ENCODE measurements at places on chromosomes 2 and 18.

- DNase-seq = no peak
These were observed 86.1 kb upstream of the ITPRID2 start for GRCh38 chr2:181805228-181806038.

DNA sequence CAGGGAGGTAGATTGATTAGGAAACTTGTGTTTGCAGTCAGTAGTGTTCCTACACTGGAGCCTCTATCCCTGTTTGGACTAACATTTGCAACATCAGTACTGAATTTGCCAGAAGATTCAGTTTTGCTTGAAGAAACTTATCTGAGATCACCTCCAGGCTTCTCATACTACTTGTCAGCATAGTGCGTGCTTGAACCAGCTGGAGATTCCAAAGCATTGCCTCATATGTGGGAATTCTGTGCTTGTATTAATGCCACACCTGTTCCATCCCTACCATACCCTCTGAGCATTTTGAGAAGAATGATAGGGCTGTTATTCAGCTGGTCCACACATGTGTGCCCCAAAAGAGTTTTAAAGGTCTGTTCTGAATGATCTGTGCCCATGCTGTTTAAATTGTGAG, 148.7 kb downstream of the RAPGEF4 start:
- peak; percentile 91 for DNase-seq

- DNase-seq = no peak
These were observed 324.4 kb downstream of the GBX2 start for GRCh38 chr2:235843591-235844395.

DNA sequence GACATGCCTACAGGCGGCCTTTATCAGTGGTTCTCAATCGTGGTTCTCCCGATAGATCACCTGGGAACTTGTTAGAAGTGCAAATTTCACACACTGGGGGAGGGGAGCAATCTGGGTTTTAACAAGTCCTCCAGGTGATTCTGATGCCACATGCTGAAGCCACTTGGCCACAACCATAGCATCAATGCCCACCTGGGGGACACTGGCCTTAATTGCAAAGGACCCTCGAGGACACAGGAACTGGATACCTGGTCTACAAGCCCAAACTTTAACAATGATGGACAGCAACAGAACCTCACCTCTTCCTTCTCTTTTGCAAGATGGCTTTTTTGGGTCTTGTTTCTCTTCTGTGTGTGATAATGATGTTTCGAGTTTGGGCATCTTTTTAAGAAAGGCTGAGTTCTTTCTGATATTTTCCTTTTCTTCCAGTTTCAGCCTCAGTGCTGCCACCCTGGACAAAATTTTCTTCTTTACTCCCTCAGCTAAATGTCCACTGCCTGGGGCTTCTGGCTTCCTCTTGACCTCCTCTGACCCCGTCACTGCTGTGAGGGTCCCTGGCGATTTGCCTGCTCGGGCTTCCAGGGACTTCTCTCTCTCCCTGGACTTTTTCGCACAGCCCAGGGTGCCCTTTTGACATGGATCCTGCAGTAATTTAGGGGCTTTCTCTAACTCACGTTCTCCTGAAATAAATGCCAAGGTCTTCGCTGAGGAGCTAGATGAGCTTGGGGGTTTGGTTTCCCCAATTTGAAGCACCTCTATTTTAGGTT, 94.2 kb downstream of the ALPK2 start:
- DNase-seq = no peak

DNA sequence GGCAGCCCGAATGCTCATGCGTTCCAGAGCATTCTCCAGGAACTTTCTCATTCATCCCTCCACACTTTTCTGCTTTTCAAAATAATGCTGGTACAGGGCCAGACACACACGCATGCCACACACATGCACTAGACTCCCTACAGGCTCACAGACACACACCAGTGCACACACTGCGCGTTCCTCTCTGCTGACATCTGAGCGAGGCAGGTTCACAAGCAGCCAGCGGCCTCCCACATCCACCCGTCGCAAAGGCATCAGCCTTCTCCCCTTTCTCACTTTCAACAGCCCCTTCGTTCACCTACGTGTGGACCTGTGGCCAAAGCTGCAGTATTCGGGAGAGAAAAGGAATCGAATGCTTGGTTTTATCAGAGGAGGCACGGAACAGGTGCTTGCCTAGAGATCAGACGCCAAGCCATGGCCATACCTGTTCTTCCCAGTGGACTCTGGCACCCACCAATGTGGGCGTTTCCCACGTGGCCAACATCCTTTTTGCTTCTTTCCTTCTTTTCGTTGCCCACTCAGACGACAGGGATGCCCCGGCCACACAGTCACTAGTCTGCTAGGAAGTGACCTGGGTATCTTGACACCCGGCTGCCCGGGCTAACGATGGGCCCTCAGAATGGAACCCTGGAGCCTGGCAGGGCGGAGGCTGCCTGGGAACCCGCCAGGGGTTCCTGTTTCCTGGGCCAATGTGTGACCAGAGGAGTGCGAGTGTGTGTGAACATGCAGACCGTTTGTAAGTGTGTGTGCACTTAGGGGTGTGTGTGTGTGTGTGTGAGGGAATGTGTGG, 85.8 kb upstream of the ID2 start:
- no peak for DNase-seq

DNA sequence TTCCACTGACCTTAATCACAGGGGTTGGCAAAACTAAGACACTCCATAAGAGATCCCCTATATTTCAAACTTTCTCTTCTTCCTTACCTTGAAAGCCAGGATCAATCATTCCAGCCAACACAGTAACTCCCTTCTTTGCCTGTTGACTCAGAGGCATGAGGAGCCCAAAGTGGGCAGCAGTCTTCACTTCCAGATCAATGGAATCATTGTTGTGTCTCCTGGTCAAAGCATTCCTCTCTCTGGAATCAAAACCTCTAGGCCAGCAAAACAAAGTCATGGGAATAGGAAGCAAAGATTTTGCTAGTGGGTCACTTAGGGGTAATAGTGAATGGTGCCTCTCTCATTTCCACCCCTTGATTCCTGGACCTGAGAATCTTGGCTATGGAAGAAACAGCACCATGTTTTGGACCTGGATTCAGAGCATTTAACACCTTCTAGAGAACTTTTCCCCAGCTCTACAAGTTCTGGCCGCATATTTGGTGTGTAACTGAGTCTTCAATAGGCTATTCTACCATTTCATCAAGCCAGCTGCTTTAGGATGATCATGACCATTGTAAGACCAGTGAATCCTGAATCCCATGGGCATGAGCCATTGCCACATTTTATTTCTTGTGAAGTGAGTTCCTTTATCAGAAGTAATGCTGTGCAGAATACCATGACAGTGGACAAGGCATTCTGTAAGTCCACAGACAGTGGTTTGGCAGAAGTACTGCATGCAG, 65.7 kb upstream of the SERPINE2 start:
- DNase-seq = no peak

GRCh38 chr2:46025676-46026075, 271.5 kb upstream of the EPAS1 start:
- DNase-seq = no peak

- no peak for DNase-seq
These were observed 119.0 kb upstream of the CYRIA start for GRCh38 chr2:16784652-16785051.

GRCh38 chr2:23350041-23350791, 34.8 kb upstream of the KLHL29 start:
- DNase-seq = no peak

All from trophoblast cell (in vitro differentiated cells and primary cell).